Activated CD4-positive, CD25-positive, alpha-beta regulatory T cell treated with anti-CD3 and anti-CD28 coated beads, Interleukin-2, amount 50 U/mL, for 72 hours (primary cell): ENCODE measurements at places on chromosomes 2 and 18.

DNA sequence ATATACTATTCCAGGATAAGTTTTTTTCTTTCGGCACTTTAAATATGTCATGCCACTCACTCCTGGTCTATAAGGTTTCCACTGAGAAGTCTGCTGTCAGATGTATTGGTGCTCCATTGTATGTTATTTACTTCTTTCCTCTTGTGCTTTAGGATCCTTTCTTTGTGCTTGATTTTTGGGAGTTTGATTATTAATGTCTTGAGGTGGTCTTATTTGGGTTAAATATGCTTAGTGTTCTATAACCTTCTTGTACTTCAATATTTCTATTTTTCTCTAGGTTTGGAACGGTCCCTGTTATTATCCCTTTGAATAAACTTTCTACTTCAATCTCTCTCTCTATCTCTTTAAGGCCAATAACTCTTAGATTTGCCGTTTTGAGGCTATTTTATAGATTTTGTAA, 28.3 kb downstream of the STPG4 start:
- no peak for DNase-seq

DNA sequence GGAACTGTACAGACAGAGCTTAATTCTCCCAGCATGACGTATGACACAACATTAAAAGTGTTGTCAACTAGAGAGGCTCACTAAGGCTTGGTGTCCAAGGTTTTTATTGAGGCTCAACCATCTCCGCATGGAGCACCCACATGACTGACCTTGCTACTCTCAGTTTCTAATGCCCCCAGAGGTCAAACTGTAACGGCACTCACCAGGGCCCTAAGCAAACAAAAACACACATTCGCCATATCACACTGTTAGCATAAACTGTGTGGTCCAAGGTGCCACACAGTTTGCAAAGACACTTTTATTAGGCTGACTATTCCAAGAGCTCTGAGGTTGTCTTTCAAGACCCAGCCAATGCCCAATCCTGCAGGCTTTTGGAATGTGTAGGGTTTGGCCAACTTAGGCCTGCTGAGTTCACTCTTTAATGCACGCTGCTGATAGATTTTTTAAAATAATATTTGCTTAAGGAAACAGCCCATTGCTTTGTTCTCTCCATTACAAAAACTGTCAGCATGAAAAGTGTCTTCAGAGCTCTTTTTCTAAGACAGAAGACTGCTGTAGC, 114.9 kb downstream of the DSC3 start:
- no peak for DNase-seq

DNA sequence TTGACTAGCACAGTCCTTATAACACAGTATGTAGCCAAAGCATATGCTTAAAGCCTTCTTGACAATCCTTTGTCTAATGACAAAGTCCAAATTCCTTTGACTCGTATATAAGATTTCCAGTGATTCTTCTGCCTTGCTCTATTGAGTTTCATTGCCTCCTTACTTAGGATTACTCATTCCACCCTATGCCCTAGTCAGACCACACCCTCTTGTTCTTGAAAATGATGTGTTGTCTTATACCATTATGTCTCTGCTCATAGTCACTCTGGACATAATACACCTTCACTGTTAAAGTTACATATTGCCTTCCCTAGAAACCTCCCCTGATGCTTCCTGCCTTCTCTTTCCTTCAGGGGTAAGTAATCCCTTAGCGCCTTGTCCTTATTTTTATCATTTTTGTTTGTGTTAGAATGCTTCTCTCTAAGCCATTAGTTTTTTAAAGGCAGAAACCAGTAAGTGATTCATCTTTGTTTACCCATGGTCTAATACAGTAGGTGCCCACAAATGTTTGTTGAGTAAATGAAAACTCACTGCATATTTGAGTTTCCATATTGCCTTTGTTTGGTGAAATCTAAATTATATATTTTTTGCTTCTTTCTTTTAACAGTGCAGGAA, 19.3 kb downstream of the GPD2 start:
- no peak for DNase-seq

DNA sequence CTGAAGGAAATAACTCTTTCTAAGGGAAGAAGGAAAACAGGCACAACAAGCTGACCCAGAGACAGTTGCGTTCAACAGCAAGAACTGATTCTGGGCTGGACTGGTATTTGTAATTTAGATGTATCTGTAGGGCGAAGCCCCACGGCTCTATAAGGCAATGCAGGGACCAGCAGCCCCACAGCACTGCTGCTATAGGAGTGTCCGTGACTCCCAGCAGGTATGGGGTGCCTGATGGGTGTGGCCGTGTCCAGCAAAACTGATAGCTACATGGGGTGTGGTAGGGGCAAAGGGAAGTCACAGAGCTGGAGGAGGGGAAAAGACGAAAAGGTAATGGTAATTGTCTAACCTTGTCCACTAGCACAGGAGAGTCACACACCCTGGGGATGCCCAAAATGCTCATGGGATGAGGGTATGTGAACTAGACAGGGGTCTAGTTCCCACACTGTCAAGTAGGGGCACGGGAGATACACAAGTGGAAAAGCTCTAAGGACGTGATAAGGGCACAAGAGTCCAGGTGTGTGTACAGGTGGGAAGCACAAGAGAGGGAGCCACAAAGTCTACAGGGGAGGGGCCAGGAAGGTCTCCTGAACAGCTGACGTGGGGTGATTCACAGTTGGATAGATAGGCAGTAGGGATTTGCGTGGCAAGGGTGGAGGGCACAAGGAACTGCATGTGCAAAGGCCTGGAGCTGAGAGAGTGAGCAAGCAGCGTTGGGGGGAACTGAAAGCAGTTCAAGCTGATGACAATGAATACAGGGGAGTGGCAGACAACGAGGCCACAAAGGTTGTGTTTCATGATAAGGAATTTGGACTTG, 48.5 kb upstream of the ASPRV1 start:
- no peak for DNase-seq

DNA sequence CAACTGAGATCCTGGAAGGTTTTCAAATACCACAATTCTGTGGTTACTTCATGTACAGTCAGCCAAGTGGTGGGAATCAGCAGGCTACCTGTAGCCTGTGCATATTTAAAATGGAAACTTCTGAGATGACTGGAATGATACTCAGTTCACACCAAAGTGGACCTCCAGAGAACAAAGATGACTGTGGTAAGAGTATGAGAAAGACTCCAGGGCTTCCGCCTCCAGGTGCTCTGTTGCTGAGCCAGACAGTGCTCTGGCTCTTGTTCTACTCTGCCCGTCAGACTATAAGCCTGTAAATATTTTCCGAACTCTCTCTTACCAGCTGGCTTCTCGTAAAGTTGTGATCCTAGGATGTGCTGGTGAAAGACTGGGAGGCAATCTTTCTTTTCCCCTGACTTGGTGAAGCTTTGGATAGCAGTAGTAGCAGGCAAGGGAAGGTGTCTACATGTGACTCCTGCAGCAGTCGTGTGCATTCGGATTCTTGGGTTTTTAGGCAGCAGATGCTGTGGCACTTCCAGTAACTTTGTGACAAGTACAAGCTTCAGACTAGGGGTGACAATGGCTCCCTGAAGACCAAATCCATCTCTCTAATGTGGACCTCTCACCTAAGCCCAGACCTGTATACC, 23.1 kb downstream of the ST3GAL5 start:
- DNase-seq: no peak

GRCh38 chr2:237051861-237052260, 33.8 kb upstream of the COPS8 start:
- no peak for DNase-seq
